ENCODE measurements at places on chromosomes 4 and X.
A peak's percentile ranks its signal among the peaks of the same experiment; 100 is the strongest.

DNA sequence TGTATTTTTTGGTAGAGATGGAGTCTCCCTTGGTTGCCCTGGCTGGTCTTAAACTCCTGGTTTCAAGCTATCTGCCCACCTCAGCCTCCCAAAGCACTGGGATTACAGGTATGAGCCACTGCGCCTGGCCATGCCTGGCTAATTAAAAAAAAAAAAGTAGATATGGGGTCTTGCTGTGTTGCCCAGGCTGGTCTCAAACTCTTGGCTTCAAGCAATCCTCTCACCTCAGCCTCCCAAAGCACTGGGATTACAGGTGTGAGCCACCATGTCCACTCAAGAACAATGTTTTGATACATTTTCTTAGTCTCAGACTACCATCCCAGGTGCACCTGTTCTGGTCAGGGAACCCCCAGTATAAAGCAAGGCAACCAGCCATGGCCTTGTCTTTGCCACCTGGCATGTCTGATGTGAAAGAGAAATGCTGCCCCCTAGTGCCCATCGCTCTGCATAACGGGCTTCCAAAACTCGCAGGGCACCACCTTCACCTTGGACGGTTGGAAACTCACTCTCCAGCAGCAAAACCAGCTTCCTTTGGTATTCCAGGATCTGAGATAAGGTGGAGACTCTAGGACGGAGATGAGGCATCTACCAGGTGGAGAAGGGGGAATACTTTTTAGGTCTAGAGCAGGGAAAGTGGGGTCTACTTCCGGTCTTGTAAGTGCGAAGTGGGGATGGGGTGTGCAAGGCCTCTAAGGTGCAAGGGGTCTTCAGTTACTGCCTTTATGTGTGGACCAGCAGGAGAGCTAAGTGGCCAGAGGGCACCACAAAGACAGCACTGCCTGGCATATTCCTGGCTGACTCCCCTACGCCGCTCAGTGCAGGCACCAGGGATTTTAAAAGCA, 47.7 kb upstream of the AFAP1 start:
- DNase-seq, result peak; percentile 78

DNA sequence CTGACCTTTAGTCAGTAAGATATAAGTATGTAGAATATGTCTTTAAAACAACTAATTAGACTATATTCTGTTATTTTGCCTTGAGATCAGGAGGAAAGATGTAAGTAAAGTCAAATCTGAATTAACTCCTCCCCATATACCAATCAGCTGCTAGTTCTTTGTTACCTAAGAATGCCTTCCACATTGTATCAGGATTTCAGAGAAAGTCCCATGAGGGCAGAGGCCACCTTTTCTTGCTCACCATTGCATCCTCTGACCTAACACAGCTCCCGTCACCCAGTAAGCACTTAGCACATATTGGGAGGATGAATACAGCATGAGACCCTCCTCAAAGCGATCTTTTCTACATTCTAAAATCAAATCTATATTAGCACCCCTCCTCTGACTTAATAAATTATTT, 87.0 kb downstream of the COL25A1 start:
- DNase-seq, result no peak

- no peak for DNase-seq
These were observed 9.8 kb upstream of the RTL5 start for GRCh38 chrX:72141372-72142004.

DNA sequence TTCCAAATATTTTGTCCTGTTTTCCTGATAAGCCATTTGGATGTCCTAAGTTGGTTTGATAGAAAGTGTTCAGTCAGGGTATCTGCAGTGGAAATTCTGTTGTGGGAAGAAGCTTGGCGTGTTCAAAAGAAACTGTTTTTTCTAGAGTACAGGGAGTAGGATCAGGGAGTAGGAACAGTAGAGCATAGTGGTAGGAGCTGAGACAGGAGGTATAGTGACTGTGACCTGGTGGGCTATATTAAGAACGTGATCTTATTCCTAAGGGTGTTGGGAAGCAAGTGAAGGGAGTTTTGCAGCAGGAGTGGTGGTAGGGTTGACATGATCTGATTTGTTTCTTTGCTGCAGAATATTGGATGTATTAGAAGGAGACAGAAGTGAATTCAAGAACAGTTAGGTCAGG, 348.2 kb downstream of the BMPR1B start:
- DNase-seq, result no peak

DNA sequence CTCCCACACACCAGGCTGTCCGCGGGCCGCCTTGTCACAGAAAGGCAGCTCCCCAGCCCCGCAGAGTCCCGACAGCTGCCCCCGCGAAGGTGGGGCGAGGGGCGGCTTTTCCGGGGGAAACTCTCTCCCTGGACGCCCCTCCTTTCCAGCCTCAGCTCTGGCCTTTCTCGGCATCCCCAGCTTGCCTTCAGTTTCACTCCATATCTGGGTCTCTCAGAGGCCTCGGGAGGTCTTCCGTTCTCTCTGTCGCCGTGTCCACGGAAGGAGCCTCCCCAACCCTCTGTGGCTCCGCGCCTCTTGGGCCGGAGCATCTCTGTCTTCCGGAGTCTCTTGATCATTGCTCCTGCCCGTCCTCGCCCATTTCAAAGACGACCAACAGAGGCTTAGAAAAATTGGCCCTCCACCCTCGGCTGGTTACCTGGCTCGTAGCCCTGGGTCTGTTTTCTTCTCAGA, 6.1 kb upstream of the MSX1 start:
- no peak for DNase-seq

- peak; percentile 11 for DNase-seq
These were observed 773 bp downstream of the PRMT9 start for GRCh38 chr4:147683188-147683591.

DNA sequence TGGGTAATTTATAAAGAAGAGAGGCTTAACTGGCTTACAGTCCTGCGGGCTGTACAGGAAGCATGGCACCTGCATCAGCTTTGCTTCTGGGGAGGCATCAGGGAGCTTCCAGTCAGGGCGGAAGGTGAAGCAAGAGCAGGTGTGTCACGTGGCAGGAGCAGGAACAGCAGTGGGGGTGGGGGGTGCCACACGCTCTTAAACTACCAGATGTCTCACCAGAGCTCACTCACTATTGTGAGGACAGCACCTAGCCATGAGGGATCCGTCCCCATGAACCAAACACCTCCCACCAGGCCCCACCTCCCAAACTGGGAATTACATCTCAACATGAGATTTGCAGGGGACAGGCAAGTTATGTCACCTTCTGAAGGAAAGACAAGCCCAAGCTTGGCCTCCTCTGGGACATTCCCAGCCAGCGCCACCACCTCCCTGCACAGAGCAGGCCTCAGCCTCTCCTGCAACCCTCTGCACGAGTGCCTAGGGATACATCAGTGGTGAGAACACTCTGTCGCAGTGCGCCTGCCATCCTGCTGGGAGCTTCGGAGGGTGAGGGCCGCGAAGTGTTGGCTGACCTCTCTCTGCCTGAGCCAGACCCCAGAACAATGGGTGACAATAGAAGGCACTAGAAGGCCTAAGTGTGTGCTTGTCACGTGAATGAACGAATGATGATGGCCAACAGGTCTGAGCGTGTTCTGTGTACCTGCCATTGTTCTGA, 244.3 kb downstream of the EVC2 start:
- no peak for DNase-seq

- no peak for DNase-seq
These were observed 8.7 kb downstream of the ATP11C start for GRCh38 chrX:139924069-139924695.

DNA sequence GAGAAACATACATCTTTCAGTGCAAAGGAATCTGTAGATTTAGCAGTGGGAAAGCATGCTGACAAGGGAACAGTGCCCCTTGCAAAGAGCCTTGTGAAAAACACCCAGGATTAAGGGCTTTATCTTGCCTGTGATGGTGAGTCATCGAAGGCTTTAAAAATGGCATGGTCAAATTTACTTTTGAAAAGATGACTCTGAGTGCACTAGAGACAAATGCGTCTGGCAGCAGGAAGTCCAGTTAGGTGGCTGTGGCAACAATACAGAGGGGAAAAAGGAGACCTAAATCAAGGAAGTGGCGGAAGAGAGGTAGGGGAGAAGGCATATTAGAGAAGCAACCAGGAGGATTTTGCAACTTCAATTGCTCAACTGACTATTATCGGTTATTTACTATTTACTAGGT, 472.6 kb upstream of the CPEB2 start:
- DNase-seq, result no peak

DNA sequence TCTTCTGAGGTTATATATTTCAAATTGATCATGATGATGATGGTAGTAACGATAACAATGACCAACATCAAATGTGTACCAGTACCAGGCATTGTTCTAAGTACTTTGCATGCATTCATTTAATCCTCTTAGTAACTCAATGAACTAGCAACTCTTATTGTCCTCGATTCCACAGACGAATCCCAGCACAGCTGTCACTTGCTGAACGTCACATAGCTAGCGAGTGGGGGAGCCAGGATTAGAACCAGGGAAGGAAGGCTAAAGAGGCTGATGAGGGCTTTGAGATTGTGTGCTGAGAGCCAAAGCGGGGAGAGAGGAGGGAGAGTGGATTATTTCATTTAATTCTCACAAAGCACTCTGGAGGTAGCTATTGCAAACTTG, 103.6 kb downstream of the PHOX2B start:
- DNase-seq, result no peak

DNA sequence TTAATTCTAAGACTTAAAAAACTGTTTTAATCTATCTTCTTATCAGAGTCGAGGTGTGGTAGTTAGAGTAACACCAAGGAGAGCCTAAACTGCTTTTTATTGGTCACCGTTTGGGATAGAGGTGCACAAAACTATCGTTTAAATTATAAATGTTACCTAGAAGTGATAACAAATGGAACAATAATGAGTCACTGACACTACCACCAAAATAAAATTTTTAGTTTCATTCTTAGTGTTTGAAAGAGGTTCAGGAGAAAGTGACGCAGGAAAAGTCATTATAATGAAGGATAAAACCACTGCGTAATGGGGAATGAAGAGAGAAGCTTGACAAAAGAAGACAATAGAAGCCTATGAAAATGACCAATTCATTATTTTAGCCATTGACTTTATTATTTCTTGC, 158.2 kb downstream of the COX18 start:
- no peak for DNase-seq

DNA sequence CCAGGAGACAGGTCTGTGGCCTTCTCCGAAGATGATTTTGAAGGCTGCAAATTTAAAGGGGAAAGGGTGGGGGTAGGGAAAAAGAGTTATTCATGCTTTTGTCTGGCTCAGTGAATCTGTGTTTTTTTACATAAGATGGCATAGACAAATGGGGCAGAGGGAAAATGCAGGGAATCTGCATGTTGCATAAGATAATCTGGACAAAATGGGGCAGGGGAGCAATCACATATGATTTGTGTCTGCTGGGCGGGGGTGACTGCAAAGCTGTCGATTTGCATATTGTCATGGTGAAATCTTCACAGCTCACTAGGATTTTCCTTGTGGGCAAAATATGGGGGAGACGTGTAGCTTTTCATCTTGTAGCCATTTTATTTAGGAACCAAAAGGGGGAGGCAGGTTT, 29.4 kb upstream of the GYG2 start:
- DNase-seq, result no peak
